Panc1 (cell line): ENCODE measurements at places on chromosomes 13 and 19.

GRCh38 chr13:76474356-76474755 lies 411.8 kb downstream of the KCTD12 start:
- H3K36me3 ChIP-seq, result no peaks in the 10 kb centered on the region
- no peak overlapping the region for H3K27ac ChIP-seq
- no peak for DNase-seq
- H3K4me1 ChIP-seq, result no peaks in the 10 kb centered on the region

DNA sequence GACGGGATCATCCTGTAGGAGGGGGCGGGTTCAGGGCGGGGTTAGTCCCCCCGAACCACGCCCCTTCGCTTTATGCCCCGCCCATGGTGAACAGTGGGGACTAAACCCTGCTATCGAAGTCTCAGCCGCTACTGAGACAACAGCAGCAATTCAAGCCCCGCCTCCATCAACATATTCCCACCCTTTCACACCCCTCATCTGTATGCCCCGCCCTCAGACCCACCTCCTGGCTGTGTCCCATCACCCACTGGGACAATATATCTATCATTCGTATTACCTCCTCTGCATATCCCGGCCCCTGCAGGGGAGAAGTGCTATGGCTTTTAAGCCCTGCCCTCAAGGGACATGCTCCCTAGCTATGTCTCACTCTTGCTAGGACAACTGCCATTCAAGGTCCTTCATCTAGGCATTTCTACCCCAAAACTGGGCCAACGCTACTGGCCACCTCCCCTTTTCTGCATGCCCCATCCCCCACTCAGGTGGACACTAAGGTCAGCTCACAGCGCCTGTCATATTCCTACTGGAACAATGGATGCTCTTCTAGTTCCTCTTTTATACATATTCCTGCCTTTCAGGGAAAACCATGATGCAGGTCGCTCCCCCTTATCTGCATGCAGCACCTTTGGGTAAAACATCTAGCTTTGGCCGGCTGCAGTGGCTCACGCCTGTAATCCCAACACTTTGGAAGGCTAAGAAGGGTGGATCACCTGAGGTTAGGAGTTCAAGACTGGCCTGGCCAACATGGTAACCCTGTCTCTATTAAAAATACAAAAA lies 11.9 kb downstream of the LRFN1 start:
- peaks cover 9% of the 10 kb centered on the region; the same call in 1 of the 2 replicates for H3K4me1 ChIP-seq
- no peak overlapping the region for H3K4me3 ChIP-seq
- no peak for DNase-seq
- H3K36me3 ChIP-seq, result no peaks in the 10 kb centered on the region
- H3K27me3 ChIP-seq, result peaks cover 9% of the 10 kb centered on the region; the same call in 1 of the 2 replicates

DNA sequence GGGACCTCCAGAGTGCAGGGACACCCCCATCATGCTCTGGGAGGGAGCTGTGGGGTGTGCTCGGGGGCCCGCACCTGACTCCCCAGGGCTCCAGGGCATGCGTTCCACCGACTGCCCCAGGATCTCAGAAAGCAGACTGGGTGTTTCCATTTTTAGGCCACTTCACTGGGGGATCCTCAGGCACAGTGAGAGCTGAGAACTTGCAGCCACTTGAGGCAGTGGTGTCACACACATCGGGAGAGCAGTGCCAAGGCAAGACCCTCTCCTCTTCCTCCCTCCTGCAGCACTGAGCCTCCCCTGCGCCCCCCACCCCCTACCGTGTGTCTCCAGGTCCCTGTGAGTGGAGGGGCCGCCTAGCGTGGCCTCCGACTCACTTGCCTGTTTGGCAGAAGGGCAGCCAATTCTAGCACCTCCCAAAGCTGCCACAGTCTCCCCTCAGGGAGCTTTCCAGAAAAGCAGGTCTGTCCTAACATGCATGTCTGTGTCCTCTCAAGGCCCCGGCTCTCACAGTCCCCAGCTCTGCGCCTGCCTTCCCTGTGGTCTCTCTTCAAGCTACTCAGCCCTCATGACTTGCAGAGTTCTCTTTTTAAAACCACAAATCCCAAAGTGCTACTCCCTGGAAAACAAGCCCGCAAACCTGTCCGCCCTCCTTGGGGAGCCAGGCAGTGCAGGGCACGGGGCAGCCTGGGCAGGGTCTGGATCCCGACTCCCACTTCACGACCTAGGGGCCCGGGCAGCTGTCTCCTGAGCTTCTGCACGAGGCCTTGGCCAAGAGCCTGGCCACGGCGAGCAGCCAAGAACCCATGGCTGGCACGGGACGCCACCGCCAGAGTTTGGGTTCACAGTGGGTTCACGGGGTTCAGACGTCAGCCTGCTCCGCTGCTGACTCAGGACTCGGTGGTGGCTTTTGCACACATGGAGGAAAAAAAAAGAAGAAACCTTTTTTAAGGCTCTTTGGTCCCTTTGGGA lies 94.1 kb downstream of the STK24 start:
- DNase-seq, result peak; percentile 5
- H3K4me3 ChIP-seq, result no peak overlapping the region
- no peaks in the 10 kb centered on the region for H3K36me3 ChIP-seq
- H3K4me1 ChIP-seq, result peaks cover 7% of the 10 kb centered on the region
- H3K27ac ChIP-seq, result no peak overlapping the region
- no peaks in the 10 kb centered on the region for H3K27me3 ChIP-seq

DNA sequence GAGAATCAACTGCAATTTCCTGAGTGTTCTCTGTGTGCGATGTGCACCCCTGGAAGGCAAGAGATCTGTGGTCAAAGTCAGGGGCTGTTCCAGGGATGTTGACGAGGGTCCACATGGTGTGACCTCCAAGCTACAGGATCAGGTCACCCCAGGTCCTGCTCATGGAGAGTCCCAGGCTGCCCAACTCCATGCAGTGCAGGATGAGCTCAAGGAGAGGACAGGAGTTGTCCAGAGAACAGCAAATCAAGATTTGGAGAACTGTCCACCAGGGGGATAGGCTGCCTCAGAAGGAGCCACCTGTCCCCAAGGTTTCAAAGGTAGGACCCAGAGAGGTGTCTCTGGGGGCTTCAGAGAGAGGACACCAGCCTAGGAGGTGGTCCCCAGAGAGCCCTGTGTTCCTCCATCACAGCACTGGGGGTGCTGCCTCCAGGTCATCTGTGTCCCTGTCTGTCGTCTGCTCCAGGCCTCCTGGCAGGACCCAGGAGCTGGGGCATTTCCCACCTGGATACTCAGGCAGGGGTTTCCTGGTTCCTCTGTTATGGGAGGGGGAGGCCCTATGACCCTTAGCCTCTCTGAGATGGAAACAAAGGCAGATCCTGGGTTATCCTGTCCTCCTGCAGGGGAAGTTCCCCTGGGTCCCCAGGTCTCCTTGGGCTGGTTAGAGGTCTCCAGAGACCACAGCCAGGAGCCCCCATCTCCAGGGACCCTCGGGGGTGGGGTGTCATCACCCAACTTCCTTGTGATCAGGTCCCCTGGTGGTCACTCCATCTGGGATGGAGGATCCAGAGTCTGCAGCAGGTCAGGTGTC lies 2.1 kb upstream of the CEACAM7 start:
- no peaks in the 10 kb centered on the region for H3K27me3 ChIP-seq
- no peaks in the 10 kb centered on the region for H3K4me1 ChIP-seq
- H3K4me3 ChIP-seq, result no peak overlapping the region
- H3K36me3 ChIP-seq, result no peaks in the 10 kb centered on the region
- H3K27ac ChIP-seq, result no peak overlapping the region
- DNase-seq, result no peak

GRCh38 chr13:30846866-30847265 lies 59.2 kb upstream of the MEDAG start:
- no peak overlapping the region for H3K4me3 ChIP-seq
- DNase-seq, result no peak
- H3K27me3 ChIP-seq, result no peaks in the 10 kb centered on the region

GRCh38 chr13:73870970-73871935 lies 263.0 kb downstream of the KLF12 start:
- no peaks in the 10 kb centered on the region for H3K27me3 ChIP-seq
- no peak overlapping the region for H3K4me3 ChIP-seq
- H3K36me3 ChIP-seq, result no peaks in the 10 kb centered on the region
- no peak for DNase-seq
- no peaks in the 10 kb centered on the region for H3K4me1 ChIP-seq
- H3K27ac ChIP-seq, result no peak overlapping the region

GRCh38 chr19:45779231-45780145 lies 2.8 kb downstream of the DMPK start:
- no peak for DNase-seq
- H3K4me1 ChIP-seq, result peaks cover 25% of the 10 kb centered on the region
- no peaks in the 10 kb centered on the region for H3K36me3 ChIP-seq

- DNase-seq, result no peak
- no peaks in the 10 kb centered on the region for H3K36me3 ChIP-seq
- no peak overlapping the region for H3K4me3 ChIP-seq
- peak overlapping the region; percentile 9; the same call in 1 of the 2 replicates for H3K27ac ChIP-seq
- peaks cover 17% of the 10 kb centered on the region; the same call in 1 of the 2 replicates for H3K4me1 ChIP-seq
- H3K27me3 ChIP-seq, result no peaks in the 10 kb centered on the region
Measured at GRCh38 chr13:30308548-30308947, 1.2 kb upstream of the KATNAL1 start.

DNA sequence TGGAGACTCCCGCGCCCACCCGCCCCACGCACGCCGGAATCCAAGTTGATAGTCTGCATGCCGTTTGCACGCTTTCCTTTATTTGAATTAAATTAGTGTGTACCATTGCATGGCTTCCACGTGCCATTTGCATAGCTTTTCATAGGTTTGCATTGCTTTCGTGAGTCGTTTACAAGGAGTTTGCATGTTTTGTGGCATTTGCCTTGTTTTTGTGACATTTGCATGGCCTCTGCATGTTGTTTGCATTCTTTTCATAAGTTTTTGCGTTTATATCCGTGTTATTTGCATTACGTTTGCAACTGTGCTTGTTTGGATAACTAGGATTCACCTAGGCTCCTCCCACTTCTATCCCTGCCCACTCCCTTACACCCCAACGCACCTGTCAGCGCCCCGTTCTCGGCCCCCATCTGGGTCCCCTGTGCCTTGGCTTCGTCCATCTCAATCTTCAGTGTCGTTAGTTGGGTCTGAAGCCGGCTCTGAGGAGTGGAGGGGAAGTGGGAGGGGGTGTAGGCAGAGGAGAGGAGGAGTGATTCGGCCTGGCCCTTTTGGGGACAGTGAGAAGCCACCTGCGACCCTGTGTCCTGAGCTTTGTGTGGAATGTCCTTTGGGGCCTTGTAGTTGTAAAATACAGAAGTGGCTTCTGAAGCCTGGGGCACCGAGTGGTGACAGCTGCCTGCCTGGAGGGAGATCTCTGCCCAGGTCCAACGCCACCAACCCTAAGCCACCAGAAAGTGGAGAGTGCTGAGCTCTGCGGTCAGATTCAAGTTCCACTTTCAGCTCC lies 2.4 kb downstream of the CCDC194 start:
- no peaks in the 10 kb centered on the region for H3K27me3 ChIP-seq
- H3K36me3 ChIP-seq, result no peaks in the 10 kb centered on the region

GRCh38 chr13:70107125-70107497 lies 515 bp upstream of the ATXN8OS start:
- DNase-seq, result no peak
- no peaks in the 10 kb centered on the region for H3K36me3 ChIP-seq
- no peak overlapping the region for H3K27ac ChIP-seq

GRCh38 chr13:73040968-73041596 lies 17.7 kb upstream of the KLF5 start:
- H3K4me3 ChIP-seq, result no peak overlapping the region
- no peaks in the 10 kb centered on the region for H3K4me1 ChIP-seq
- no peaks in the 10 kb centered on the region for H3K36me3 ChIP-seq

DNA sequence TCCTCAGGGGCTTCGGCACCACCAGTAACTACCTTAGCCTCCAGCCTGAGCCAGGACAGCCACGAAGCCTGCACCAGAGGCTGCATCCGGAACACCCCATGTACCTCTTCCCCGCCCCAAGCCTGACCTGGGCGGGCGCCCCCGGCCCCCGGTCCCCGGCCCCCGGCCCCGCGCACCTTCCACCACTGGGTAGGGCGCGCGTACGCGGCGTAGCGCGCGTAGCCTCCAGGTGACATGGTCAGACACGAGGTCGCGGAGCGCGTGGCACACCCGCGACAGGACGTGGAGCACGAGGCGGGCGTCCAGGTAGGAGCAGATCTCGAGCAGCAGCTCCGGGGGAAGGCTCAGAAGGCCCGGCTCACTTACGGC lies 450 bp downstream of the FBXW9 start:
- no peaks in the 10 kb centered on the region; the same call in 1 of the 2 replicates for H3K36me3 ChIP-seq
- peaks cover 5% of the 10 kb centered on the region; the same call in 1 of the 2 replicates for H3K4me1 ChIP-seq
- H3K27ac ChIP-seq, result peak overlapping the region; percentile 84

DNA sequence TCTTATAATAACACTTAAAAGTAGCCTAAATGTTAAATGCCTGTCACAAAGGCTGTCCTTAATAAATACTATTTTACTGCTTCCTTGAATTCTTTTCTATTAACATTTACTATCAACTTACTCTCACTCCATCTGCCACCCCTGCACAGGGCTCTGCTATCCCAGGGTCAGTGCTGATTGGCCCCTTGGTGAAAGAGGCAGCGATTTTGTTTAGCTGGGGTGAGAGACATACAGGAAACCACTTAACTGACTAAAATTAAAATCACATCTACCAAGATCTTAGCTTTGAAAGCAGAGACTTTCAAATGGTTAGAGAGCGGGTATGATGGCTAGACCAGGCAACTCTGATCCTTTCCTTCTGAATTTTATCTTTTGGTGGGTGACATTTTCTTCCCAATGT lies 149.9 kb upstream of the HTR2A start:
- no peak overlapping the region for H3K27ac ChIP-seq
- no peaks in the 10 kb centered on the region for H3K27me3 ChIP-seq
- H3K4me3 ChIP-seq, result no peak overlapping the region
- H3K4me1 ChIP-seq, result no peaks in the 10 kb centered on the region
- DNase-seq, result no peak
- H3K36me3 ChIP-seq, result no peaks in the 10 kb centered on the region

DNA sequence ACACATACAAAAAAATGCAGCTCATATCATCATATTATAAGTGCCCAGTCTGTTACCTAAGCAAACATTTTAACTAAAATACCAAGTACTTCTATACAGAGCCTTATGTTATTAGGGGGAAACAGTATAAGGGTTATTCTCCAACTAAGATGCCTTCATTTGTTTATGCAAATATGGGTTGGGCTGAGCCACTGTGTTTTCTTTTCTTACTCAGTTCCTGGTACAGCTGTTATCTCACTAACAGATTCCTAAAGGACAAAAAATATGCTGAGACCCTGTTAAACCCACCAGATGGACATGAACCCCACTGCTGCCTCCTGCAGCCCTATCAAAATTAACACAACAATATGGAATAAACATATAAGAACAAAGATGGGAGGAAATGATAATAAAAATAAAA lies 34.5 kb upstream of the SMAD9 start:
- no peaks in the 10 kb centered on the region for H3K4me1 ChIP-seq
- no peaks in the 10 kb centered on the region for H3K27me3 ChIP-seq
- H3K4me3 ChIP-seq, result no peak overlapping the region
- H3K27ac ChIP-seq, result no peak overlapping the region
- no peaks in the 10 kb centered on the region; the same call in 1 of the 2 replicates for H3K36me3 ChIP-seq

- no peak overlapping the region for H3K4me3 ChIP-seq
- H3K36me3 ChIP-seq, result no peaks in the 10 kb centered on the region
- no peak for DNase-seq
- H3K4me1 ChIP-seq, result no peaks in the 10 kb centered on the region
- H3K27ac ChIP-seq, result no peak overlapping the region
Measured at GRCh38 chr13:93254775-93255174, 28.2 kb downstream of the GPC6 start.

- H3K4me3 ChIP-seq, result no peak overlapping the region
- no peak overlapping the region for H3K27ac ChIP-seq
- no peaks in the 10 kb centered on the region for H3K4me1 ChIP-seq
- no peaks in the 10 kb centered on the region for H3K27me3 ChIP-seq
- DNase-seq, result no peak
Measured at GRCh38 chr13:40165316-40165932, 501.0 kb downstream of the FOXO1 start.
